ENCODE measurements at places on chromosomes 6 and 20.

DNA sequence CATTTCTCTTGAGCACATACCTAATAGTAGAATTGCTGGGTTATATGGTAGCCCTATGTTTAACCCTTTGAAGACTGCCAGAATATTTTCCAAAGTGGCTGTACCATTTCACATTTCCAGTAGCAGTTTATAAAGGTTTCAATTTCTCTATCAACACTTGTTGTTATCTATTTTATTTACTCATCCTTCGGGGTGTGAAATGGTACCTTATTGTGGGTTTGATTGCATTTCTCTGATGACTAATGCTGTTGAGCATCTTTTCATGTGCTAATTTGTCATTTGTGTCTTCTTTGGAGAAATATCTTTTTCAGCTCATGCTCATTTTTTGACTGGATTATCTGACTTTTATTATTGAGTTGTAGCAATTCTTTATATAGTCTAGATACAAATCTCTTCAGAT lies 5.4 kb downstream of the ENPP4 start:
- ATAC-seq: no peak

- no peak for ATAC-seq
These were observed 27.4 kb downstream of the EPHA7 start for GRCh38 chr6:93391965-93392364.

- ATAC-seq: no peak
These were observed 155.8 kb downstream of the MBOAT1 start for GRCh38 chr6:20056350-20056992.

- ATAC-seq: peak; percentile 12
These were observed 382 bp downstream of the SFT2D1 start for GRCh38 chr6:166341977-166342348.

- no peak for ATAC-seq
These were observed 70.1 kb downstream of the TRMT11 start for GRCh38 chr6:126056355-126057004.
